NCI-H2227 treated with DMSO at 0.1 percent for 48 hours (cell line): ENCODE measurements at places on chromosomes 7 and 10.

DNA sequence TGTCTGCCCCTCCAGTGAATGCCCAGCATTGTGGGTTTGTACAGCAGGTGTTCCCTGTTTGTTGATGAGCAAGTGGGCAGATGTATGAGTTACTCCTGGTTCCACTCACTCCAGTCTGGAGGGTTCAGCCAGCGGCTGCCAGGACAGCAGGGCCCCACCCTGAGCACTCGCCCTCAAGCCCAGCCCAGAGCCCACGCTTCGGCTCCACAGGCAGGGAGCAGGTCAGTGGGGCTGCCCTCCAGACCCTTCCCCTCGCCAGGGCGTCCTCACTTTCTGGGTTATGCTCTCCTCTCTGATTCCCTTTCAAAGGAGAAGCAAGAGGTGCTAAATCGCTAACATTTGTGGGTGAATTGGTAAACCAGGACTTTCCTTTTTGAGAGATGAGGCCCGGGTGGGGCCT is 4.8 kb upstream of the VIPR2 start:
- DNase-seq, result no peak

DNA sequence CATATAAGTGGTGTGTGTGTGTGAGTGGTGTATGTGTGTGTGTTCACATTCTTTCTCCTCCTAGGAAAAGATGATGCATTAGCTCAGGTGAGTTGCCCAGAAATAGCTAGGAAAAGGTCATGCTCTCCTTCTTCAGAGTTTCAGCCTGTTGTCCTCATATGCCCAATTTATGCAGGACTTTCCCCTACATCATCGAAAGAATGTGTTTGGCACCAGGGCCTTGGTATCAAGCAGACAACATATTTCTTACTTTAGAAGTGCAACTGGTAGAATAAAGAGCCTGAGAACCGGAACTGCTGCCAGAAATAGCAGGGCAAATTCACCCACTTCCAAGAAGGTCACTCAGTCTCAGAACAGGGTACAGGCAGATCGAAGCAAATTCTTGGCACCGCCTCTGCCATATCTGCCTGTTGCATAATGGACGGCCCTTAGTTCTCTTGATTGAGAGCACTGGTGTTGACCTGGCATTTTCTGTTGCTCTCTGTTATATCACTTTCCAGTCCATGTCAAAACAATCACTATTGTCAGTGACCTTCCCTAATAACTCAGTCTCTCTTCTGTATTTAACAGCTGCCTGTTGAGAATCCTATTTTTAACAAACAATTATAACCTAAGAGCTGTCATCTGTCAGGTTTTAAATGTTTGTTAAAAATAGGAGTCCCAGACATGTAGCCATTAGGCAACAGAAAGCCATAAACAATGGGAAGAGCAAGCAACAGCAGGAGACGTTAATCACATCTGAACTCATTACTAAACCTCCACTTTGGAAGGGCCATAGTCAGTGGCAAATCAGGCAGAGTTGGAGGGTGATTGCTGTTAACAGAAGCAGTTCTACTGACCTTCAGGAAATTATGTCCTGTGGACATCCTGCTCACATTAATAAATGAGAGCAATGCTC is 20.7 kb downstream of the ADRB1 start:
- no peak for DNase-seq

- DNase-seq, result no peak
Observed at GRCh38 chr10:130479926-130480325, 343.7 kb downstream of the GLRX3 start.

- DNase-seq, result no peak
Observed at GRCh38 chr7:97013134-97013844, 7.9 kb downstream of the DLX6 start.

- DNase-seq, result no peak
Observed at GRCh38 chr10:63344269-63344668, 121.5 kb downstream of the JMJD1C start.

- no peak for DNase-seq
Observed at GRCh38 chr10:97336942-97337831, 2.7 kb upstream of the FRAT2 start.
